ENCODE measurements at places on chromosomes 12 and 14. TPM values are rescaled to one million over a fixed set of nuclear protein-coding genes. Genes with fewer than 3 reads are reported as not detected.

The LHX5 gene
- total RNA-seq: not detected

The GARIN6 gene
- total RNA-seq: not detected

The SLC39A5 gene
- total RNA-seq: not detected

The GPR65 gene
- total RNA-seq: 0.52 TPM

The TMEM119 gene
- total RNA-seq: 37.1 TPM

The PMCH gene
- not detected for total RNA-seq

The MRPL52 gene
- total RNA-seq: 16.7 TPM

The STYK1 gene
- total RNA-seq: not detected

The DEPDC4 gene
- total RNA-seq: 1.0 TPM

The VRTN gene
- total RNA-seq: not detected

The TAS2R31 gene
- total RNA-seq: 8.9 TPM

The LMO3 gene
- 2.6 TPM for total RNA-seq

The DIO2 gene
- 1.6 TPM for total RNA-seq

The DHRS2 gene
- total RNA-seq: not detected

The C1QL4 gene
- total RNA-seq: not detected

The OR6C2 gene
- not detected for total RNA-seq

The CIROP gene
- total RNA-seq: not detected

The MSRB3 gene
- total RNA-seq: 34.4 TPM

The EML1 gene
- total RNA-seq: 37.6 TPM
